ENCODE measurements at places on chromosomes 3 and 15.

DNA sequence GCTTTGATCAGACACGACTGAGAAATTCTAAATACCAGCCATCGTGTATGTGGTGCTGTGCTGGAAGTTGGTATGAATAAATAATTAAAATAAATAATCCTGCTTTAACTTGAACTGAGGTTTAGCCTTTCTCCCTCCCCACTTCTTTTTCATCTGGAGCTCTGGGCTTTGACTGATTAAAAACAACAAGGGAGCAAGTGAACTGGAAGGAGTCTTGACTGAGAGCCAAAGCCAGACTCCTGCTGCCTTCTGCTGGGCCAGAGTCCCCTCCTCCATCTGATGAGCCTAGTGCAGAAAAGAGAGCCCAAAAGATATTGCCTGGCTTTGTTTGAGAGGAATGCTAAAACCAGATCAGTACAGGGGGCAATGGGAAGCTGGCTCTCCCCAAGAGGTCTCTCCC is 96.0 kb downstream of the CCNL1 start:
- no peak for DNase-seq

DNA sequence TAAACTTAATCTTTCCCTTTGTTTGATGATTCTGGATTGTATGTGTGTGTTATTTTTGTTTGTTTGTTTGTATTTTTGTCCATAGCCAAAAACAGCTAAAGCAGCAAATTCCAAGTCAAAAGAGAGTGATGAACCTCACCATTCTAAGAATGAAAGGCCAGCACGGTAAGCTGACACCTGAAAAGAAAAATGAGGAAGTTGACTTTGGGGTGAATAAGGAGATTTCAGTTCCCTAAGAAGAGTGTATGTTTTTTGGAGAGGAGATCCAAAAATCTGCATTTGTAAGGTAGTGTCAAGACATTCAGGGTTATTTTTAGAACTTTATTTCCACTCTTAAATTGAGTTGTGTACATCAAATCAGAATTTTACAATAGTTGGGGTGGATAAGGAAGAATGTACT is 52.3 kb upstream of the UTS2B start:
- no peak for DNase-seq

- no peak for DNase-seq
Measured at GRCh38 chr15:91950631-91951329, 97.3 kb downstream of the SLCO3A1 start.

DNA sequence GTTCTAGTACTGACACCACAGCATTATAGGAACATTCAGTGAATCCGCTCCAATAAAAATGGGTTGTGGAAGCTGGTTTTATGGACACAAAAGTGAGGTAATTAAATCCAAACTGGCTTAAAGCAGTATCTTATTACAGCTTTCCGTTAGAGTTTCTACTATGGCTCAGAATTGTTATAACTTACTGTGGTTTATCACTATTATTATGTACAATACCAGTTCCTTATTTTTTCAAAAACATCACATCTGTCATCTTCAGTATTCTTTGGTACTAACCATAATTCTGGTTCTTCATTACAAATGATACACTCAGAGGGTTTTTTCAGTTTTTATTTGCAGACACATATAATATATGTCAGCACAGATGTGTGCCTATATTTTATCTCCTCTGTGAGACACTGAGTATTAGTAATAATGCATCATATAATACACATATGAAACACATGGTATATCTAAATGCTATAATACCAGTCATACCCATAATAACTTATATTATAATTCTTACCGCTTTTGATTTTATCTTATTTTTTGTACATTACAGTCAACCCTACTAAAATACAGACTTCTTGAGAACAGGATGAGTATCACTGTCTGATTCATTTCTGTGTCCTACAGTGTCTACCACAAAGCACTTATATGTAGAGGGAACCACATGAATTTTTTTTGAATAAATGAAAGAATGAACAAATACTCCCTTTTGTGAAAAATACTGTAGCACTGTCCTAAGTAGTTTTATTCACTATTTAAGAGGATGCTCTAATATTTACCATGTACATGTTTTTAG is 39.0 kb downstream of the CMSS1 start:
- DNase-seq, result no peak

GRCh38 chr15:48265135-48265534 is 59.0 kb downstream of the SLC12A1 start:
- DNase-seq, result no peak

DNA sequence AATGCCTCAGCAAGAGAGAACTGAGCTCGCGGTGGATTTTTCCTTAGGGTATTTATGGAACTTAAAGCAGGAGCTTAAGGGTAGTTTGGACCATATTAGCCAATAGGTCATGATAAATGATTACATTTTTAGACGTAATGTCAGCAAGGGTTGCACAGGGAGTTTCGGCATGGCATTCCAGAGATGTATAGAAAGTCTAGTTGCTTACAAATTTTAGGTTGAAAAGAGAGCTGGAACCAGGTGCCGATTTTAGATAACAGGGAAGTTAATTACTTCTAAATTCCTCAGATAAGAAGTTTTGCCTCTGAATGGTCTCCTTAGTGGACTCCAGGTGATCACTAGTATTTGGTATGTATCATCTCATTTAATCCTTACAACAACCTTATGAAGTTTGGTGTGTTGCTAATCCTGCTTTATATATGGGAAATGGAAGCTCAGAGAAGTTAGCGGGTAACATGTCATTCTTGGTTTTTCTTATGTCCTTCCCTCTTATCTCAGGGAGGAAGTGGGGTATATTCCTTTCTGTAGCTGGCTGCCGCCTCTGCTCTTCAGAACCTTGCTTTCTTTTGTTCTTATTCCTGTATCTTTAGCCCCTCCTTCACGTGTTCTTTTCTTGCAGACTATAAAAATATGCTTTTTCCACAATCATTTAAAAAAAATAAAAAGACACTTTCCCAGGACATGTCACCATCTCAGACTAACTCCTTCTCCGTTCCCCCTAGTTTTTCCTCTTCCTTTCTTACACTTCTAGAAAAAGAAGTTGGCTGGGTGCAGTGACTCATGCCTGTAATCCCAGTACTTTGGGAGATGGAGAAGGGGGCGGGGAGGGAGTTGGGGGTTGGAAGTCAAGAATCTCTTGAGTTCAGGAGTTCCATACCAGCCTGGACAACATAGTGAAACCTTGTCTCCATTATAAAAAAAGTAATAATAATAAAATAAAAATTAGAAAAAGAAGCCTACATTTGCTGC is 25.7 kb downstream of the IQGAP1 start:
- no peak for DNase-seq

GRCh38 chr3:143770391-143770790 is 77.9 kb downstream of the SLC9A9 start:
- DNase-seq, result peak; percentile 15

- DNase-seq, result no peak
Measured at GRCh38 chr15:25635191-25635590, 196.4 kb upstream of the UBE3A start.

DNA sequence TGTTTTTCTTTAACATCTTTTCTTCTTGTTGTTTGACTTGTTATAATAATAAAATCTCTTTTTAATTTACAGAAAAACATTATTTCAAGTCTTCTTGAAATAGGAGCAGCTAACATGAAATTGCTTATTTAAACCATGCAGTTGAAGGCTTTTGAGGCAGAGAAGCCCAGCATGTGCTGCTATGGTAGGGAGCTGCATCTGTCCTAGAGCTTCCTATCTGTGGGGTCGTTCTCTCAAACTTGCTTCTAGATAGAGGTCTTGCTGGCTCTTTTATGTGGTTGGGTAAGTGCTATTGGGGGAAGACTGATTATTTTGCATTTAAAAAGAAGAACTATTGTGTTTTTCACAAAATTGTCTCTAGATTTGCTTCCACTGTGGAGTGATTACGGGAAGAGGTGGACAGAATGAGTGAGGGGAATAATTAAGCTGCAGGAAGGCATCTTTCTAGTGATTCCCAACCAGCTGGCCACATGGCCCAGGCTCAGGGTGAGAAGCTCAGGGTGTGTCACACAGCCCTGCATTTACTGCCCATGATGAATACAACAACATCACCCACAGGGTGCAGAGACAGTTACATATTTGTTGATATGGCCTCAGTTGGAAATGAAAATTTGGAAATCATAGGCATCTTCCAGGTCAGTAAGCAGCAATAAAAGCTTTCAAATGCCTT is 98.7 kb downstream of the CHST2 start:
- DNase-seq, result no peak

DNA sequence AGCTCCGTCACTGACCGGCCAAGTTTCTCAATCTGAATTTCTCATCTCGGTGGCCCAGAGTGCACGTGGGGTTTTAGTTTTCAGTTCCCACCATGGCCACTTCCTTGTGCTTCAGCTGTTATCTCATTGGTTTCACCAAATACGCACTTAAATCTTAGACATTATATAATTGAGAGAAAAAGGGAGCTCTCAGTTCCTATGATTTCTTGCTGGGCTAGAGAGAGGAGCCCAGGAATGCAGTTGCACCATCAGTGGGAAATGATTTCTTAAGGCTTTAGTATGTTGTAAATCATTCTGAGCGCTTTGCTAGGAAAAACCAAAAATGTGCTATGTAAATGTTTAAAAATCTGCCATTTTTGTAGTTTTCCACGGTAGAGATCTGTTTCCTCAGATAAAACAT is 53.2 kb downstream of the OXNAD1 start:
- no peak for DNase-seq

DNA sequence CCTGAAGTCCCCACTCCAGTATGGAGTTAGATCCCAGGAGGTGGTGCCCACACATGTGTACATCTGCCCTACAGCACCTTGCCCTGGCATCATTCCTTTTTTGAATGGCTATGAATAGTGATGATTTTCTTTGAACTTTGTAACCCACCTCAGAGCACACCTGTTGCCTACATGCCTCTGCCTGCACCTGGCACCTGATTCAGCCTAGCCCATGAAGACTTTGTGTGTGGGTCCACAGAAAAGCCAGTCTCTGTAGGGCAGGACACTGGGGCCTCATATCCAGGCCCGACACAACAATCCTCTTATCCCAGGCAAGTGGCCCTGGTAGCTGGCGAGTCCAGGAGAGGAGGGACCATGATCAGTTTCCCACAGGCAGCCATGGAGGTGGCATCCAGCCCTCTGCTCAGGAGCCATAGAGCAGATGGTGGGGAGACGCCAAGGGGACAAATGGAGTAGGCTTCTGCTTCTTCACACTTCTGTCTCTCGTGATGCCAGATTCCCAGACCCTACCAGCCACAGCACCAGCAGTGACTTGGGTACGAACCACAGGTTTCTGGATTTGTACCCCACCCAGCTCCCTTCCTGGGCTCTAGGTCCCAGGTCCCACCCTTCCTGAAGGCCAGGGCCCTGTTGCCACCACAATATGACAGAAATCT is 230.7 kb downstream of the UACA start:
- no peak for DNase-seq

DNA sequence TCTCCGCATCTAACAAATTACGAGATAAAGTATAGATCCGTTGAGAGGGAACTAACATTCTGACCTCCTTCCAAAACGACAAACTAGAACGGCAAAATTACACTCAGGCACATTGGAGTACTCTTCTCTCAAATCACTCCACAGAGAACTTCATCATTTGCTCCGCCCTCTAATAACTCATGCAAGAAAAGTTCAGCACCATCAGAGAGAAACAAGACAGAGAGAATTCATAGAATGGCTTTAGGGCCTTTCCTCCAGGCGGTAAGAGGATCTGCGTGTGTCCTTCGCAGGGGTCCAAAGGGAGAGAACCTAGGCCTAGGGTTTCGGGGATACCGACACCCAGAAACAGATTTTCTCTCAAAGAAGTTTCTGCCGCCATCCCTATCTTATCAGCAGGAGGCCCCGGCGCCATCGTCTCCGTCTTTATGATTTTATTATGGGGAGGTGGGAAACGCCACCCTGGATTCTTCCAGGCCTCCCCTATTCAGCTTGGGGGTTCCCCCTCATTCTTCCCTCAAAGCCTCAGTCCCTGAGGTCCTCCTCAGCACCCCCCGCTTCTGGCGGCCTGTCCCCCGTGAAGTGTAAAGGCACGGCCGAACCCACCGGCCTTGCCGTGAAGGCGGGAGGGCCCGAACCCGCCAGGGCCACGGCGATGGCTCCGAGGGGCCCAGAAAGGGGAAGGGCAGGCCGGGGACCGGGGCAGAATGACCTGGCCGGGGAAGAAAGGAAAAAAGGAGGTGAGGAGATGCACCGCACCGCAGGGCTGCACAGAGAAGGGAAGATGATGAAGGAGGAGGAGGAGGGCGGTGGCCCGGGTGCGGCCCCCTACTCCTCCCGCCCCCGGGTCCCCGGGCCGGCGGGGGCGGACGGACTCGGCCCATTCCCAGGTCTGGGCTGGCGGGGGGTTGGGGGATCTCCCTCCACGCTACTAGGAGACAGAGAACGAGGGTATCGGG is 768 bp downstream of the UBXN7 start:
- DNase-seq, result peak; percentile 69

DNA sequence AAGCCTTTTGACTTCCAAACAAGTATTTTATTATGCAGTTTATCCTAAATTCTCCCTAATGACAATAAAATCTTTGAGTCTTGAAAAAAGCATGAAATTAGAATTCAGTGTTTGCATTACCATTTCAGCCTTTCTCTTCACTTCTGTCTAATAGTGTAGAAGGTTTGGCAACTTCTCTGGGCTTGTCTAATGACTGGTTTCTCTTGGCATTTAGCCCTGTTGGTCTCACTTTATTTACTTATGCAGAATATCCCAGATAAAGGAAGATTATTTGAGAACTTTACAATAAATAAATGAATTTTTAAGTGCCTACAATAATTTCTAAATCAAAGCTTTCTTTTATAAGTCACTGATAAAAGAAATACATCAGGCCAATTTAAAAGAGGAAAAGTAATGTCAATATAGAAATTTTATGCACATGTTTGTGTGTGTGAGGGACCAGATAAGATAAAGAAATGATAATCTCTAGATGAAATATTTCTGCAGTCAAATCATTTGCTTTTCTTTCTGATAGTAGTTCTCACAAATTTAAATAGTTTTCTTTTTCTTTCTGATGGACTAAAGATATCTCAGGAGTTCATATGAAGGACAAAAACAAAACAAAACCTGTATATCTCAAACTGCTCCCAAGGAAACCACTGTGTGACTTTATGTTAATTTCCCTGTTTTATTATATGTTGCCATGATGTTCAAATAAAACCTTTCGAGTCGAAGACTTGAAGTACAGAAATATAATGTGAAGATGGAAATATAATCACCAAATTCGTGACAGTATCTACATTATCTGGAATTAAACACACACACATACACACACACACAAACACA is 533.1 kb upstream of the CBLB start:
- DNase-seq, result no peak

DNA sequence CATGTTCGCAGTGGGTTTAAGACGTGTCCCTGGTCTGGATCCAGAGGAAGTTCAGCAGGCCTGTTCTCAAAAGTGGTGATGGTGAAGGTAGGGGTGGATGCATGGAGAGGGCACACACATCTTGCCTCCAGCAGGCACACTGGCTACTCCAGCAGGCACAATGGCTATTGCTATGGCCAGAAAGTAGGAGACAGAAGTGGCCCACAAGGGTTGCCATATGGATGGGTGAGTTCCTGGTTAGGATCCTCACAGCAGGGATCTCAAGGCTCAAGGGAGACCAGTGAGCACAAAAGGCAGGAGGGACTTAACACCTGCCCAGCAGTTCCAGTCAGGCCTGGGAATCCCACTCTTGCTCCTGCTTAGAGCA is 107.9 kb downstream of the LRIG1 start:
- DNase-seq, result no peak

DNA sequence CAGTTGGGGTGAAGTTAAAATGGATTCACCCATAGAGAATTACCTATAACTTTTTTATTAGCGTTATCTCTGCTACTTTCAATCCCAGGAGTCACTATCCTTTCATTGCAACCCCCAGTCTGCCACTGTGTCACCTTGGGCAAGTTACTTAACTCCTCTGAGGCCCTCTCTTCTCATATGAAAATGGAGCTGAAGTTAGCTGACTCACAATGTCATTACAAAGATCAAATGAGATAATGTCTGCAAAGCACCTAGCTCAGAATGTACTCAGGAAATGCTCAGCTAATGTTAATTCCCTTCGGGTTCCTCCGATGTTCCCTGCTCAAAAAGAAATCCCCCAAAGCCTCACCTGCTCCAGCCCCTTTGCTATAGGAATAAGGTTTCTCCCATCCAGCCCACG is 50.0 kb downstream of the TRIM42 start:
- no peak for DNase-seq

Data from NCI-H510A treated with DMSO at 0.1 percent for 48 hours (cell line).